ENCODE measurements at places on chromosomes 5 and 9.

DNA sequence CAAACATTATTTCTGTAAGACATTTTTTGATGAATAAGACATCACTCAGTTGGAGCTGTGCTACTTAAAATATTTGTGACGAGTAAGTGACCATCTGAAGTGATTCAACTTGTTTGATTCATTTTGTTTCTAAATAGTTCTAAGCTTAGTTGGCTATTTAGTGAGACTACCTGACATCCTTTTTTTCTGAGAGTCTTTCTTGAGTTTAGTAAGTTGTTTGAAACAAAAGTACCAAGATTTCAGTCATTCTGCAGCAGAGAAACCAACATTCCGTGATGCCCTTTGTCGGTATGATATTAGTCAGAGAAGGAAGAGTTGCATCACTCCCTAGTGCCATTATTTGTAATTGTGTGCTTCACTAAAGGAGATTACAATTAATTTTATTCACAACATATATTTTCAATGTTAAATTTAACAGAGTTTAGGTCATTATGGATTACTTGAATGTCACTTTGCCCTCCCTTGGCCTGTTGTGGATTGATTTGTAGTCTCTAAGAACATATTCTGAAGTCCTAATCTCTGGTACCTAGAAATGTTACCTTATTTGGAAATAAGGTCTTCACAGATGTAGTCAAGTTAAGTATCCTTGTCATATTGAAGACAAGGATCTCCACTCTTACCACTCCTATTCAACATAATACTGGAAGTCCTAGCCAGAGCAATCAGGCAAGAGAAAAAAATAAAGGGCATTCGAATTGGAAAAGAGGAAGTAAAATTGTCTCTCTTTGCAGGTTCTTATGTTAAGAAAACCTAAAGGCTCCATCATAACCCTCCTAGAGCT lies 212.2 kb downstream of the PCSK1 start:
- no peak for DNase-seq

DNA sequence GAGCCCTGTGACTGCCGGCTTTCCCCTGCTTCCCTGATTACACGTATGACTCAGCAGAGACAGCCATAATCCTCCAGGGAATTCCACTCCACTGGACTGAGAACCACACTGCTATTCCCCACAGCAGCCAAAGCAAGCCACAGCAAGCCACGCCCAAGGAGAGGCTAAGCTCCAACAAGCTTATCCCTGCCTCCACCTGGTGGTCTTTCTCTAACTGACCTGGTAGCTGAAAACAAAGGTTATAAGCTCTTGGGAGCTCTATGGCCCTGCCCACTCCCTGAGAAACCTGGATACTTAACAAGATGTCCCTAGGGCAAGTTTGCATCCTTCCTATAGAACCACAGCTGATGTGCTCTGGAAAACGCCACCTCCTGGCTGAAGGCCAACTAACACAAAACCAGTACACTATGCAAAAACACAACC lies 613.7 kb upstream of the CDH18 start:
- DNase-seq: no peak

DNA sequence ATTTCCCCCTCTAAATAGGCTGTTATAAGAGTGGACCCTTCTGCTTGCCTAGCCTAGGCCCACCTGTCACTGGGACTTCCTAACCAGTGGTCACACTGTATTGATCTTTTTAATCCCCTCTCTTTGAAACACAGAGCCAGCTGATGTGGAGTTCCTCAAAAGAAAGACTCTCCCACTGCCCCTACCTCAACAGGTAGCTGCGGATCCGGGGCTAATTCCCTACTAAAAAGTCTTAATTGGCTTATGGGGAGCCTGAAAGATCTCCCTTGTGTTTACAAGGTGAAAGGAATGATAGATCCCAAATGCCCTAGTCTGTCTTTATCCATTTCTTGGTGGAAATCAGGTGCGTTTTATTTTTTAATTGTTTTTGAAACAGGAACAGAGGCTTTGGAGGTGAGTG lies 2.0 kb downstream of the NEUROG1 start:
- no peak for DNase-seq

DNA sequence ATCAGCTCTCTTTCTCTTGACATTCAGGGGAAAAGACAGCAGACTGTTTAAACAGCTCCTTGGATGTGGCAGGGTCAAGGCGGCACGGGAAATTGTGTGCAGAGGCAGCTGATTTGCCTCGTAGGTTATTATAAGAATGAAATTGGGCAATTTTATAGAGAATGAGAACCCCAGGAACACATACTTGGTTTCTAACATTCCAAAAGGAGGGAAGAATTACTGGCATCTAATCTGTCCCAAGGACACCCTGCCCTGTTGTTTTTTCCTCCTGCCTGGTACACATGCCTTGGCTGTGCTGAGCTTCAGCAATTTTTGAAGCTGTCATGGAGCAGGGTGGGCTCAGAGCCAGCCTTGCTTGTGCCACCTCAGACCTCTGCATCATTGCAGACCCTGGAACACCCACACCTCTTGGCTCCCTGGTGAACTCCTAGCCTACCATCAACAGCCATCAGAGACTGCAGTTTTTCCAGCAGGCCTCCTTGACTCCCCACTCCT lies 143.6 kb downstream of the BOD1 start:
- no peak for DNase-seq

DNA sequence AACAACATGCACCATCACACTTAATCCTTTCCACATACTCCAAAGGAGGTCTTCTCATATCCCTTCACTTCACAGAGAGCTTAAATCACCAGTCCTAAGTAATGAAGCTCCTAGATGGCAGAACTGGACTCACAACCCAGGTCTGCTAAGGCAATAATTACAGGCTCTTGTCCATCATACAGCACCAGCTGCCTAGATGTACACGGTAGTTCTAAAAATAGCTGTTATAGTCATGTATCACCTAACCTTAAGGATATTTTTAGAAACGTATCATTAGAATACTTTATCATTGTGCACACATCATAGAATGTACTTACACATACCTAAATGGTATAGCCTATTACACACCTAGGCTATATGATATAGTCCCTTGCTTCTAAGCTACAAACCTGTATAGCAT lies 644.6 kb upstream of the RGMB start:
- DNase-seq: no peak

DNA sequence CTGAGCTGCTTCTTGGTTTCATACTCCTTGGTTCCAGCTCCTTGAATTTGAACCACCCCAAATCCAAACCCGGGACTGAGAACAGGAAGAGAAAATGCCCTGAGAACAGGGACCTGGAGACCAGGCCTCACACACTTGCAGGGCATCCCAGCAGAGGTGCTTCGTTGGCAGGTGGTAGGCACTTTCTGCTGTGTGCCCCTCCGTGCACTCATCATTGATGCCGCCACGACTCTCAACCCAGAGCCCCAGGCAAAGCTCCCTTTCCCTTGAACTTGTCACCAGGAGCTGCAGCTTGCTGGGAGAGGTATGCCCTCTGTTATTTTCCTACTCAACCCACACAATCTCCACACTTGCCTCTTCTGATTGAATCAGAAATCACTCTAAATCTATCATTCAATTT lies 217.8 kb upstream of the IRX1 start:
- no peak for DNase-seq

DNA sequence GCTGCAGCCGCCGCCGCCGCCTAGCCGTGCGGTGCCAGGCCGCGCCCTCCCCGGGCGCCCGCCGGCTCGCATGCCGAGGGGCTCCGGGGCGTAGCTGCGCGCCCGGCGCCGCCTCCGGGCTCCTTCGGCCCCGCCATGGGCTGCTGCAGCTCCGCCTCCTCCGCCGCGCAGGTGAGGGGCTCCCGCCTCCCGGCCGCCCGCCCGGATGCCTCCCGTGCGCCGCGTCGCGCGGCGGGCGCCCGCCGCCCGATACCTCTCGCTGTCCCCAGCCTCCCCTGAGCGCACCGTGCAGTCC lies 230 bp downstream of the SLC44A1 start:
- DNase-seq: no peak

DNA sequence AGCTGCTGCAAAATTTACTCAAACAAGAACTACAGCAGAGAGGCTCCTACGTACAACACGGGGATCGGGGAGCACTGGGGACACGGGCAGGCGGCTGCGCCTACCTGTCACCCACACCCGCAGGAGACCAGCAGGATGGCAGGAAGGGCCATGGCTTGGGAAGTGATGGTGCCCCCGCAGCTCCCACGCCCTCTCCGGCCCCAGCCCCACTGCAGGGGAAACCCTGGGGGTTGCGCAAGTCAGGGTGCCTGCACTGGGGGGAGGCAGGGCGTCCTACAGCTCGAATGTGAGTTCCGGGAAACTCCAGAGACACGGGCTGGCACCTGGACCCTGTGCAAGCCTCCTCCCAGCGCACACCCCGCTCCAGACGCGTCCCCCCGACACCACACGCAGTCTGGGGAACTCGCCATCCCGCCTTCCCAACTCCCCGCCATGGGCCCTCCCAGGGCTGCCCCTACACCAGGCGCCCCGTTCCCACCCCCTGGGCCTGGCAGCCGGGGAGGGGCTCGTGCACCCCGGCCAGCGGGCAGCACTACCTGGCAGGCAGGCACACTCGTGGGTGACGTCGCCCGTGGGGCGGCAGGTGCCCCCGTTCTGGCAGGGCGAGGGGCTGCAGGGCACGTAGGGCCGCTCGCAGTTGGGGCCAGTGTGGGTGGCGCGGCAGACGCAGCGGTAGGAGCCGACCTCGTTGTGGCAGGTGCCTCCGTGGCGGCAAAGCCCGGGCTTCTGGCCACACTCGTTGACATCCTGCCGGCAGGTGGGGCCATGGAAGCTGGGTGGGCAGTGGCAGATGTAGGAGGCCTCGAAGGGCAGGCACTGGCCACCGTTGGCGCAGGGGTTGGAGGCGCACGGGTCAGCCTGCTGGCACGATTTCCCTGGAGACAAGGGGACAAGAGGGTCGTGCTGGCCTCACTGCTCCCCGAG lies 23.3 kb downstream of the NOTCH1 start:
- no peak for DNase-seq

DNA sequence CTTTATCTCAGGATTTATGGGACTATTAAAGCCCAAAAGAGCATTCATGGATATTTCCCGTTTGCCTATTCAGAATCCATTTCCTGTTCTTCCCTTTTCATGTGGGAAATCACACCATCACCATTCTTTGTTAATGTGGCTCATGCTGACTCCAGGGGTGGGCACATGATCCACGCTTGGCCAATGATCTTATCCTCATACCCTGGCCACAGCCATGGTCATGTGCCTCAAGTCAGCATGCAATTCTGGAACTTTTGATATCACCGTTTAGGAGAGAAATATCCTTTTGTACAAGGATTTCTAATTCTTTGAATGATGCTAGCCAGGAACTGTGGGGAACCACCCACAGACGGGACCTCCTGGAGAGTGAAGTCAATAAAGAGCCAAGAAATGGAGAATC lies 272.2 kb downstream of the PRELID2 start:
- DNase-seq: no peak

DNA sequence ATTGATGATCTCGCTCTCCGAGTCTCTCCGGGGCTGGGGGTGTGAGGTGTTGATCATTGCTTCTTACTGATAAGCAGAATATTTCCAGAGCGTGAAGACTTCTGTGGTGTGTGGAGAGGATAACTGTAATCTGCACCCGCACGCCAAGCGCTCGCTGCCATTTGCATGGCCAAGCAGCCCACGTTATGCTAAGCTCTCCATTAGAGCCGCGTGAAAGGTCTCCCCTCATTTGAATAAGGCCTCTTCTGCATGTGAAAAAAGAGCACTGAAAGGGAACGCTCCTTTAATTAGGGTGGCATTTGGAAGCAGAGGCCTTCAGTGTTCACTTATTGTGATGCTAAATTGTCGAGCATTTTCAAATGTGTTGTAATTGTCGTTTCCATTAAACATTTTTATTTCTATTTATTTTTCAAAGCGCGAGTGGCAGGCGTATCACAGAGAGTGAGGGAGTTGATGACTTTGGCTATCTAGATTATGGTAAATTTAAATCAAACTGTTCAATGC lies 163.6 kb upstream of the IRX2 start:
- DNase-seq: no peak

- DNase-seq: no peak
Observed at GRCh38 chr5:39598661-39599248, 174.0 kb upstream of the DAB2 start.

DNA sequence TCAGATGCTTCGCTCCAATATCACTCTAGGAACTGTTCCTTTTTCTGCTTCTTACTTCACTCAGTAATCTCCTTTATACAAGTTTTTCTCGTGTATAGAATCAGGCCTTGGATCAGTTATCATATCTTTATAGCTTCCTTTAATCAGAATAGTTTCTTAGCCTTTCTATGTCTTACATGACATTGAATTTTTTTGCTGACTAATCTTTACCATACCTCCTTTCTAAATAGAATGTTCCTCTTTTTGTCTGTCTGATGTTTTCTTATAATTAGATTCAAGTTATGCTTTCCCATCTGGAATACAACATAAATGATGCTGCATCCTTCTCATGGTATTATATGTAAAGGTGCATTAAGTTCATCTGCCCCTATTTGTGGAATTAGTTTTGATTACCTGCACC lies 40.2 kb upstream of the TYRP1 start:
- no peak for DNase-seq

GRCh38 chr5:112757468-112758208 lies 20.0 kb downstream of the APC start:
- peak; percentile 56 for DNase-seq

GRCh38 chr5:443239-444151 lies 519 bp downstream of the EXOC3 start:
- no peak for DNase-seq

- no peak for DNase-seq
Observed at GRCh38 chr9:117542021-117542420, 127.2 kb upstream of the ASTN2 start.

DNA sequence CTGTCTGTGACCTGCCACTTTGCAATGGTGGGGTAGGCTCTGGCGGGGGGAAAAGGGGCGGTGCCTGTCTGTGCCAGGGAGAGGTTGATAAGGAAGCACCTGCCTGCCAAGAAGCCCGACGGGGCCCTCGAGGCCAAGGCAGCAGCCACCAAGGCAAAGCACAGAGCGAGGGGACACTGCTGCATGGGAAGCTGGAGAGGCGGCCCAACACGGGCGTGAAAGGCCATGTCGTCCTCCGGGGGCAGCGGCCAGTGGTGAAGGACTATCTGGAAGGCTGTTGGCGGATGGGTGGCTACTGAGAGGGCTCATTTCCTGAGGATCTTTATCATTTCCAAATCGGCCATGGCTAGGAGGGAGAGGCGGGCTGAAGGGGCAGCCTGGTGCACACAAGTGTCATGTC lies 66.4 kb downstream of the OTULIN start:
- no peak for DNase-seq

- no peak for DNase-seq
Observed at GRCh38 chr9:101326035-101326434, 58.8 kb downstream of the BAAT start.

DNA sequence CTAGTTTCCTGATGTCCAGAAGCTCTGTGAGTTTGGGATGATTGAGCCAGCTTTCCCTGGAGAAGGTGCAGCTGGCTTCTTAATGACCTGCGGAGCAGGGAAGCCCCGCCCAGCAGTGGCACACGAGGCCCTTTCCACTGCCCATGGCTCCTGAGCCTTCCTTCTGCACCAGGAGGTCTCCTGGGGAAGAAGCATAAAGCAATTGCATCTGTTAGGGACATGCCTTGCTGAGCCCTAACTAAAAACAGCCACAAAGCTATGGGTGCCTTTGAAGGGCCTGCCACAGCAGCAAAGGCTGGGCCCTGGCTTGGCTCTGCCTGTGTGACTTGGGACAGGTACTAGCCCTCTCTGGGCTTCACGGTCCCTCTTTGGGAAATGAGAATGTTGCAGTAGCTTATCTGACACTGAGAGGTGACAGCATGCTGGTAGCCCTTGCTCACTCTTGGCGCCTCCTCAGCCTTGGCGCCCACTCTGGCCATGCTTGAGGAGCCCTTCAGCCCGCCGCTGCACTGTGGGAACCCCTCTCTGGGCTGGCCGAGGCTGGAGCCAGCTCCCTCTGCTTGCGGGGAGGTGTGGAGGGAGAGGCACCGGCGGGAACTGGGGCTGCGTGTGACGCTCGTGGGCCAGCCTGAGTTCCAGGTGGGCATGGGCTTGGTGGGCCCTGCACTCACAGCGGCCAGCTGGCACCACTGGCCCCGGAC lies 218.4 kb downstream of the FSTL4 start:
- no peak for DNase-seq
